ENCODE measurements at places on chromosomes 12 and 14. TPM values are rescaled to one million over a fixed set of nuclear protein-coding genes. Genes with fewer than 3 reads are reported as not detected.

Gene SYT10
- not detected for total RNA-seq

Gene RTL1
- not detected for total RNA-seq

Gene A2M
- not detected for total RNA-seq

Gene IL23A
- not detected for total RNA-seq
